ENCODE measurements at places on chromosomes 13 and 19.

- DNase-seq = no peak
These were observed 87.1 kb downstream of the CCNA1 start for GRCh38 chr13:36519432-36519831.

- peak; percentile 67 for DNase-seq
These were observed 4.2 kb upstream of the CERS4 start for GRCh38 chr19:8204961-8205360.

GRCh38 chr13:97266332-97266731 is 44.2 kb downstream of the MBNL2 start:
- peak; percentile 61 for DNase-seq

DNA sequence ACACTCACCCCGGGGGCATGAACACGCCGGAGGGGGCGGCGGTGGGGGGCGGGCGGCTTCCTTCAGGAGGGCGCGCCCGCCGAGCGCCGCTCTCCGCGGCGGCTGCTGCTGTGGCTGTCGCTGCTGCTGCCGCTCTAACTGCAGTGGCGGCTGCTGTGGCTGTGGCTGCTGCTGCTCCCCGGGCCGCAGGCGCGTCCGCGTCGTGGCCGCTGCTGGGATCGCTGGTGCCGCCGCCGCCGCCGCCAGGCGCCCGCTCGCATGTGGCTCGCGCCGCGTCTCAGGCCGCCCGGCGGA is at the start of gene BBC3:
BBC3 (minus strand) TSS at position 279 of the 294 bp plus-strand sequence. CDS start 2,768 bp downstream, outside the sequence.
- no peak for DNase-seq

DNA sequence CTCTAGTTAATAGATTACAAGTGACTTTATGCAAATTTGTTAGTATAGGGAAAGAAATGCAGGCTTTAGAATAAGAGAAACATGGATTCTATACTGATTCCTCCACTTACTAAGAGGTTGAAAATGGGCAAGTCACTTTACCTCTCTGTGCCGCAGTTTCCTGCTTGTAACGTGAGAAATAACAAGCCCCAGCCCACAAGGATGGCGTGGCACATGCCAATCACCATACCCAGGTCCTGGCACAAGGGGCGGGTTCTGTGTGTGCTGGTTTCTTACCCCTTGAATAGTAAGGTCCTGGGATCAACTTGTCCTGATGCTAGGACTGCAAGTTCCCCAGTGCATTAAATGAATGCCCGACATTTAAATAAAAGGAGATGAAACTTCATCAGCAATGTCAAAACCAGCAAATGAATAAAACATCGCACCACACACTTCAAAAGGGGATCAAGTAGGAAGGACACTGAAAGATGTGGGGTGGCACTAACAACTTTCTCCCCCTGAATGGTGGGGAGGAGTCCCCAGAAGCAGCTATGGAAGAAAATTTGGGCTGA is 7.9 kb upstream of the SIGLEC9 start:
- no peak for DNase-seq

- DNase-seq = no peak
These were observed 2.8 kb upstream of the SLC7A1 start for GRCh38 chr13:29598321-29598720.

DNA sequence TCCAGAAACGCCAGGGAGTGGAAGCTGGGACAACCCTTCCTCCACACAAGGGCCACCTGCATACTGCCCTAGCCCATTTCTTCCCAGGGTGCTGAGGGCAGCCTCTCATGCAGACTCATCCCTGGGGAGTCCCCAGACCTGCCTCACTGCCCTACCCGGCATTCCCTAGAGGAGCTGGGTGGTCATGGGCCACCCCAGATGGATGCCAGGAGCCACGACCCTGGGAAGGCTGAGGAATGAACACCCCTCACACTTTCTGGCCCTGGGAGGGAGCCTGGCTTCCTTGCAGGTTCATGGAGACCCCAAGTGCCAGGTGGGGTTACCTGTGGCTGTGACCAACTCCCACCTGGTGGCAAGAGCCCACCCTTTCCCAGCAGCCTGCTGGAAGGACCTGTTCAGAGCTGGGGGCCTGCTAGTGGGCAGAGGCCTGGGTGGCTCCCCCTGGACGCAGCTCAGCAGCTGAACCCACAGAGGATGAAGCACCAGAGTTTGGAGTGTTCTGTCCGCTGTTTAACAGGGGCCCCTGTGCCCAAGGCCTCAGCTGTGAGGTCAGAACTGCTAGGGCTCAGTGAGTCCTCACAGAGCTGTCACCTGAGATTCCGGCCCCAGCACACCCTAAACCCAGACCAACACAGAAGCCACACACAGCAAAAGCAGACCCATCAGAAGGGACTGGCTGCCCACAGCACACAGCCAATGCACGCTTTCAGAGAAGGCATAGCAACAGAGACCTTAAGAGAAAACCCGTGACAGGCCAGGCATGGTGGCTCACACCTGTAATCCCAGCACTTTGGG is 6.6 kb downstream of the ACP4 start:
- DNase-seq = no peak

- no peak for DNase-seq
These were observed 40.7 kb upstream of the DOCK9 start for GRCh38 chr13:99018418-99019180.

DNA sequence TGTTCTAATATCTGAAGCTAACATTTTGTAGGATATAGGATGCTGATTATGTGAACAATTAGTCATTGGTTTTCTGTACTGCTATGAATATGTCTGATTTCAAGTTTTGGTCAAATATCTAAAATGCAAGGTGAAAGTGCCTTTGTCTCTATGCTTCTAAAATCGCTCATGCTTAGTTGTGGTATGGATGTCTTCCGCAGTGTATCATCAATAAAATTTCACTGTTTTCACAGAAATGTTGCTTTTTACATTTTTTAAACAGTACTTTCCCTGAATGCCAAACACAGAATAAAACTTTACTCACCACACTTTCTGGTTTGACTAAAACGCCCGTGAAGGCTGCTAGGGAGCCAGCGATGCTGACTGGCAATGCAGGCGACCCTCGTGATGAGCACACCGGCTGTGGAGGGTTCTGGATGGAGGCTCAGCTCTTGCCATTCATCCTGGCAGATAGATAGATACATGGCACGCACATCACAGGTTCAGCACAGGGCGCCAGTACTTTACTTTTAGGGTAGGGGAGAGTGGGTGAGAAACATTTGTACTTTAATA is 40.1 kb downstream of the SLC7A9 start:
- no peak for DNase-seq

DNA sequence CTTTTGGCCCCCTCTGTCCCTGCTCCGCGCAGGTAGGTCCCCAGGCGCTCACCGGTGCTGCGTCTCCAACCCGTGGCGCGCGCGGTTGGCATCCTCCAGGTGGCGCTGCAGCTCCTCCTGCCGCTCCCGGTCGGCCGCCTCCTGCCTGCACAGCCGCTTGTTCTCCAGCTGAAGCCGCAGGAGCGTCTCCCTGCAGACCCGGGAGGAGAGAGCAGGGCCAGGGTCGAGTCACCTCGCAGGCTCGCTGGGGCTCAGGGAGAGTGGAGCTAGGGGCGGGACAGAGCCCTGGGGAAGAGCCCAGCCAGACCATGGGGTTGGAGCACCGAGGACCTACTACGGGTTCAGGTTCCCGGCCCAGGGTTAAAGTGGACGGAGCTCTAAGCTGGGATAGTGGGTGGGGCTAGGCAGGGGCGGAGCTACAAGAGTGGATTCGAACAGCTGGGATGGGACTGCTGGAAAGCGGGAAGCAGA is 9.3 kb downstream of the HOOK2 start:
- DNase-seq = peak; percentile 89

GRCh38 chr19:34351382-34351826 is 13.6 kb upstream of the GPI start:
- DNase-seq = no peak

- no peak for DNase-seq
These were observed 112.8 kb downstream of the DLEU7 start for GRCh38 chr13:50730496-50731351.

GRCh38 chr19:18385675-18386542 is at the start of gene GDF15:
Gene GDF15 (plus strand): TSS chr19:18386158. CDS start chr19:18386190, 32 bp downstream.
- peak; percentile 94 for DNase-seq

DNA sequence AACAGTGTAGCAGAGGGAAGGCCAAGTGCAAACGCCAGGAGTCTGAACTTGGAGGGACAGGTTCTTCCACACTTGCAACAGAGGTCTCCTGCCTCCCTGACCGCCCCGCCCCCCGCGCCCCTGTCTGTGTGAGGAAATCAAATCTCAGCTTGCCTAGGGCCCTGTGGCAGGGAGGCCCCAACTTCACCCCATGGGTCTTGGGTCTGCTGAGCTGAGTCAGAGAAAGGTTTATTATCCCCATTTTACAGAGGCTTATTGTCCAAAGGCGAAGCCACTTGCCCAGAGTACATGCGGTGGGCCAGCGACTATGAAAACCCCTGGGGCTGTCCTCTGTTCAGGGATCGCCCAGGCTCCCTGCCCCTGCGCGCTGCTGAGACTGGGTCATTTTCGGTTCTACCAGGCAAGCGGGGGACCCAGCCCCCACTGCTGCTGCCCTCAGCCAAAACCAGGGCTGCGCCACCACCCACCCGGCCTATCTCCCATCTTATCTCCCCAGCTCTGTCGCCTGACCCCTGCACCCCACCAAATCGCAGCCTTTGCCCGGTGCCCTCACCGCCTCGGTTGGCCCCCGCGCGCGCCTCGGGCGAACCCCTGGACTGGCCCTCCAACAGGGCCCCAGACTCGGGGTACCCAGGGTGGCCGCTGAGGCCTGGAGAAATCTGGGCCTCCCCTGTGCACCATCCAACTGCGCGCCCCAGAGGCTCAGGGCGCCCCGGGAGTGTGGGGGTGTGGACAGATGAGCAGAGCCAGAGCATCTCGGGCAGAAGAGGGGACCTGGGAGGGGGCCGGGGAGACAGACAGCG is 850 bp upstream of the CERS4 start:
- DNase-seq = peak; percentile 76

DNA sequence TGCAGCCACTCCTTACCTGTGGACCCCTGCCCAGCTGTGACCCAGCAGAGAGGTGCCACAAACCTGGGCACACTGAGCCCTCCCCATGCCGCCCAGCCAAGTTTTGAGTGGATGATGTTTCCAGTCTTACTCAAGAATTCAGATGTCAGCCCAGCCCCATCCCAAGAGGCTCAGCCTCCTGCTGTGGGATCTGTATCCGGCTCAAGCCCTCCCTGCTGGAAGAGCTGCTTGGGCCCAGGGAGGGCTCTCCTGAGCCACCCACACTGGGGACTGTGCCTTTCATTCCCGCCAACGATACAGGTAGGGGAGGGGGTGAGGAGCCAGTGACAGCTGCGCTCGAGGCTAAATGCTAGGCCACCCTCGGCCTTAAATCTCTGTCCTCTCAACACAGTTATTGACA is 5.9 kb upstream of the SLC7A9 start:
- DNase-seq = no peak

DNA sequence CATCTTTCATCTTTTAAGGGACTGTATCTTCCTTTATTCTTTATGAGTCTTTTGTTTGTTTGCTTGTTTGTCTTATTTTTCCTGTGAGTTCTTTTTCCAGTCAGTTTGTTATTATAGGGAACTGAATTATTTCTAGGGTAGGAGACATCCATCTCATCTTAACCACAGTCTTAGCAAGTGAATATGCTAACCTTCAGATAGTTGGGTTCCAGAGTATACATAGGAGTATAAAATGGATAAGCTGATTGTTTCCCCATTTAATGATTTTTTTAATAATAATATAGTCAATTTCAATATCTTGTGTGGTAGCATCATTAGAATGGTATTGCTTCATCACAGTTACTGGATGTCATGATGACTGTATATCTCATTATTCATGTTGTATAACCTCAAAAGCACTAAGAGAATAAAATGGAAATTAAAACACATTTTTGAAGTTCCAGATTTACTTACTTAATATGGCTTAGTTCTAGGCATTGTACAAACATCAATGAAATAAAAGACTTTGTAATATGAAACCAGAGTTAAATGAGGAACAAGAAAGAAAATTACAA is 33.0 kb downstream of the GPC6 start:
- no peak for DNase-seq

DNA sequence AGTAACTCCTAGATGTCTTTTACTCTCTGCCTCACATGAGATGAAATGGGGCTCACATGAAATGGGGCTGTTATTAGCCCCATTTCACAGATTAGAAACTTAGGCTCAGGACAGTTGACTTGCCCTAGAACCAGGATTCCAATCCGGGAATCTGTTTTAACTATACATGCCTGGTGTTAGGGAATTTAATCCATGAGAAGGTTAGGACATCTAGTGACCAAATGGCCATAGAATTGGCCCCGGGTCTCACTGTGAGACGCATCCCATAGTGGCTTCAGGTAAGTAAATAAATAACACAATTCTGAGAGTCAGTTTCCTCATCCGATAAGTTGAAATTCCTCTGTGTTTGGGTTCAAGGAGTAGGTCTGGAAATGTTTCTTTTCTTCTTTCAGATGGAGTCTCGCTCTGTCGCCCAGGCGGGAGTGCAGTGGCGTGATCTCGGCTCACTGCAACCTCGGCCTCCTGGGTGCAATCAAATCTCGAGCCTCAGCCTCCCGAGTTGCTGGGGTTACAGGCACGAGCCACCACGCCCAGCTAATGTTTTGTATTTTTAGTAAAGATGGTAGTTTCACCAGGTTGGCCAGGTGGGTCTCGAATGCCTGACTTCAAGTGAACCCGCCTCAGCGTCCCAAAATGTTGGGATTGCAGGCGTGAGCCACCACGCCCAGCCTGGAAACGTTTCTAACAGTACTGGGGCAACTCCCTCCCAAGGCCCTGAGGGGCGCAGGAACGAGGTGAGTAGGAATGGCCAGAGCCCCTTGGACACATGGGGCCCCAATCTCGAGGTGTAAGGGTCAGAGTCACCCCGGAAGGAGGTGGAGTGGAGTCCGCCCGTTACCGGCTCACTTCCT is 1.2 kb upstream of the ZNF574 start:
- DNase-seq = no peak

- DNase-seq = no peak
These were observed 1.5 kb downstream of the EGLN2 start for GRCh38 chr19:40800339-40800996.

GRCh38 chr19:18541258-18541991 is 1.9 kb downstream of the FKBP8 start:
- no peak for DNase-seq

GRCh38 chr19:1132552-1133383 is 29.0 kb downstream of the GPX4 start:
- no peak for DNase-seq

GRCh38 chr19:19493841-19494546 is 21.4 kb downstream of the TSSK6 start:
- DNase-seq = no peak

GRCh38 chr19:30653646-30654386 is 281.6 kb downstream of the ZNF536 start:
- DNase-seq = no peak

DNA sequence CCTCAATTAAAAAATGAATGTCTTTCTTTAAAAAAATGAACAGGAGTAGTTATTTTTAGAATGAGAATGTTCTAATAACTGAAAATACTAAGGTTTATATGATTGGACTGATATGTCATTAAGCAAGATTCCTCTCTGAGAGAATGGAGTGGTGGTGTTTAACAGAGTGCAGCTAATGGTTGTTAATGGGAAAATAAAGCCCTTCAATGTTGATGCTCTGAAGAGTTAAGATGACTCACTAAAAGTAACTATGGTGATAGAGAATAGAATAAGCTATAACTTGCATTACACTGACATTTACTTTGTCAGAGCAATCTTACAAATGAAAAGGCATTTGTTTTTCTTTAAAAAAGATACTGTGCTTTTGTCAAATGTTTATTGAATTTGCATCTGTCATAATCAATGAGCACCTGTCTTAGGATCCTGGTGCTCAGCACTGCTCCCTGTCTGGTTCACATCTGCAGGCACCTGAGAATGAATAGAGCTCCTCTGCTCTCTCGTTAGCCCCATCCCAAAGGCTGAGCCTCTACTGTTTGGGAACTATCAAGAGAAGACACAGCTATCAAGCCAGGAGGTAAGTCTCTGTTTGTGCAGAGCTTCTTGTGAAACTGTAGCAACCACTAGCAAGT is 15.1 kb downstream of the PABPC3 start:
- no peak for DNase-seq

All from H9 (cell line).